A549 treated with RU486 at 1 μM for 4 hours (cell line): ENCODE measurements at places on chromosomes 11 and 22. TPM values are rescaled to one million over a fixed set of nuclear protein-coding genes. Genes with fewer than 3 reads are reported as not detected.

Gene KRTAP5-8
- not detected in 5 replicates for total RNA-seq

Gene NLRX1
- 7.5 to 12.3 TPM (median 10.4 TPM) in 5 replicates for total RNA-seq

Gene CYTH4
- 0.61 to 0.94 TPM (median 0.86 TPM) in 5 replicates for total RNA-seq

Gene TTC12
- 4.0 to 8.2 TPM (median 6.2 TPM) in 5 replicates for total RNA-seq

Gene LRRC32
- 0.13 to 0.46 TPM (median 0.19 TPM) in 5 replicates for total RNA-seq

Gene SLC22A25
- not detected in 5 replicates for total RNA-seq

Gene MMP7
- 20.9 to 30.7 TPM (median 24.7 TPM) in 5 replicates for total RNA-seq

Gene PLAAT4
- total RNA-seq, result 1.5 to 3.3 TPM (median 1.8 TPM) in 5 replicates

Gene C22orf39
- 9.9 to 16.3 TPM (median 14.1 TPM) in 5 replicates for total RNA-seq

Gene SIK2
- 5.0 to 7.0 TPM (median 5.2 TPM) in 5 replicates for total RNA-seq

Gene GGT1
- 82.2 to 110 TPM (median 102 TPM) in 5 replicates for total RNA-seq
